ENCODE measurements at places on chromosomes 7 and 10. TPM values are rescaled to one million over a fixed set of nuclear protein-coding genes. Genes with fewer than 3 reads are reported as not detected.

Gene NEBL
- total RNA-seq = 0.22 TPM

Gene DPYSL4
- 0.76 TPM for total RNA-seq

Gene ZNF365
- total RNA-seq = under 0.01 TPM

Gene UBE3C
- 80.9 TPM for total RNA-seq

Gene ALDH18A1
- 67.6 TPM for total RNA-seq
